Keratinocyte (primary cell): ENCODE measurements at places on chromosomes 13 and 19.

- DNase-seq = no peak
Observed at GRCh38 chr19:5700455-5701092, 10.5 kb downstream of the RPL36 start.

- DNase-seq = no peak
Observed at GRCh38 chr19:7999376-7999775, 6.1 kb downstream of the ELAVL1 start.

- DNase-seq = no peak
Observed at GRCh38 chr13:112634102-112634501, 46.1 kb upstream of the TUBGCP3 start.

GRCh38 chr19:44903602-44904425 is 1.8 kb upstream of the APOE start:
- no peak for DNase-seq

GRCh38 chr13:85618521-85618920 is 180.7 kb downstream of the SLITRK6 start:
- no peak for DNase-seq

DNA sequence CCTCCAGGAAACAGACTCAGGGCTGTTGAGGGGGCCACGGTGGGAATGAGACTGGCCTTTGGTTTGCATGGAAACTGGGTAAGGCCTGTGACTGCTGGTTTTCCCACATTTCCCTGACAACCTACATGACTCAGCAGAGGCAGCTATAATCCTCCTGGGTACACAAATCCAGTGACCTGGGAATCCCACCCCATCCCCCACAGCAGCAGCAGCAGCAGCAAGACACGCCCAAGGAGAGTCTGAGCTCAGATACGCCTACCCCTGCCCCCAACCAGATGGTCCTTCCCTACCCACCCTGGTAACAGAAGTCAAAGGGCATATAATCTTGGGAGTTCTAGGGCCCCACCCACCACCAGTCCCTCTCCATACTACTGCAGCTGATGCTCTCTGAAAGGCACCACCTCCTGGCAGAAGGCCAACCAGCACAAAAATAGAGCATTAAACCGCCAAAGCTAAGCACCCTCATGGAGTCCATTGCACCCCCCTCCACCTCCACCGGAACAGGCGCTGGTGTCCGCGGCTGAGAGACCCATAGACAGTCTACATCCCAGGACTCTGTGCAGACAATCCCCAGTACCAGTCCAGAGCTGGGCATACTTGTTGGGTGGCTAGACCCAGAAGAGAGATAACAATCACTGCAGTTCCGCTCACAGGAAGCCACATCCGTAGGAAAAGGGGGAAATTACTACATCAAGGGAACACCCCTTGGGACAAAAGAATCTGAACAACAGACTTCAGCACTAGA is 237.2 kb upstream of the SPRY2 start:
- DNase-seq = no peak

- DNase-seq = no peak
Observed at GRCh38 chr13:94417294-94417693, 62.2 kb downstream of the DCT start.

GRCh38 chr13:91242652-91243051 is 104.8 kb upstream of the MIR17HG start:
- DNase-seq = no peak

DNA sequence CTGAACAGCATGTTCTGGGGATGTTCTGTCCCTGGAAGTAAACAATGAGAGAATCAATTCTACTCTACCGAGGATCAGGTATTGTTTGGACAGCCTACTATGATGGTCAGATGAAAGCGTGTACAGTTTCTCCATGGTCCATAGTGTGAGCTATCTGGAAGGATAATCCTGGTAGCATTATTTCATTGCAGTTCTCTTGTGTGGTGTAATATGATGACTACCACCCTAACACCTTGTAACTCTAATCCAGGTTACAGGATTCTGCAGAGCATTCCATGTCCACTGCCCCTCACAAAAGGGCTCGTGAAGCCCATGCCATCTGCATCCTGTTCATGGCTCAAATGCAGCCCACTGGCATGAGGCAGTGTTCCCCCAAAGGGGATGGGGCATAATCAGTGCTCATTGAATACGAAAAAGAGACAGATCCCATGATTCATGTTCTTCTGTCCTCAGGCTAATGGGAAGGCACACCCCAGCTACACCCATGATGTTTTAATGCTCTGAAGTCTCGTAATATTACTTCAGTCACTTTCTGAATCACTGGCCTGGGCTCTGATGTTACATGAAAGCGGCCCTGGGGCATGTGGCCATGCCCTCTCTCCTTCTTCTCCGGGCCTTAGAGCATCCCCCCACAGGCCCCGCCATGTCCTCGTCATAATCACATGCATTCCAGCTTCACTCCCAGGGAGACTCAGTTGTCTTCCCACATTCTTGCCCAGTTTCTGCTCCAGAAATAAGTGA is 68.4 kb downstream of the HSPH1 start:
- peak; percentile 66 for DNase-seq

DNA sequence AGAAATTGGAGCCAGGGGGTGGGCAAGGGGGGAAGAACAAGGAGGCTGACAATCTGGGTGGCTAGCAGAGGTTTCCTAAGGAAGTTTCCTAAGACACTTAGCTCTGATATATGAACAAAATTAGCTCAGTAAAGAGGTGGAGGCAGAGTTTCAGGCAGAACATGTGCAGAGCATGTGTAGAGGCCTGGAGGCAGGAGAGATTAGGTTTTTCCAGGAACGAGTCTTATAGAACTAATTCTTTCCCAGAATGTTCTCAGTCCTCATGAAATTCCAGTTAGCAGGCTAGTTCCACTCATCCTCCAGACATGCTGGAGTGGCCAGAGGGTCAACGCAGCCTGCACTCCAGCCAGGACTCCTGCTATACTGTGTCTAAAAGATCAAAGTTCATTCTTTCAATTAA is 184.7 kb downstream of the LACC1 start:
- no peak for DNase-seq

DNA sequence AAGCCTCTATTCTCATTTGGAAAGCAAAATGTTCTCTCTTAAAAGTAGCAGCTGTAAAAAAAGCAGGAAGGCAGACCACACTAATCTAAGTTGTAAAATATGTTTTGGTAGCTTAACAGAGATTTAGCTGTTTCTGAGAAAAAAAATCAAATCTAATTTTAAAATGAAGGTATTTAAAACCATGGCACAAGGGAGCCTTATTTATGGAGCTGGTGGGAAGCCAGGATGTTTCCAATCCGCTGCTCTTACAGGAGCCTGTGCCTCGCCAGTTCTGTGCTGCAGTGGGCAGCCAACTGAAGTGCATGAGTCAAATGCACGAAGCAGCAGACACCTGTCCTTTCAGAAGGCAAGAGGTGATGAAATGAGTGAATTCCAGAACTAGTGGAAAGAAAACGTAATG is 28.2 kb downstream of the GPC6 start:
- DNase-seq = no peak

GRCh38 chr13:48078251-48078656 is 16.6 kb downstream of the MED4 start:
- no peak for DNase-seq

- no peak for DNase-seq
Observed at GRCh38 chr19:58020129-58020528, 13.7 kb upstream of the ZSCAN1 start.

DNA sequence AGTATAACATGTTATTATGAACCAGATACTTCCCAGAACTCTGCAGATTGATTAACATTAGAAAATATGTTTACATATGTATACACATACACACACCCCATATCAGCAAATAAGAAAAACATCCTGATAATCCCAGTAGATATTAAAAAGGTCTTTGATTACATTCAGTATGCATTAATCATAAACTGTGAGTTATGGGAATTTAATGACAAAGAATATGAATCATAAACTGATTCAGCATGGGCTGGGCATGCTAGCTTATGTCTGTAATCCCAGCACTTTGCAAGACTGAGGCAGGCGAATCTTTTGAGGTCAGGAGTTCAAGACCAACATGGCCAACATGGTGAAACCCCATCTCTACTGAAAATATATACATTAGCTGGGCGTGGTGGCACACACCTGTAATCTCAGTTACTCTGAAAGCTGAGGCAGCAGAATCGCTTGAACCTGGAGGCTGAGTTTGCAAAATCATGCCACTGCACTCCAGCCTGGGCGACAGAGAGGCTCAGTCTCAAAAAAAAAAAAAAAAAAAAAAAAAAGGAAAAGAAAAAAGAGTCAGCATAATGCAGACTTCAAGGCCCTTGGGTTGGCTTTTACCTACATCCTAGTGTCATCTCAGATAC is 581.9 kb upstream of the PRR20A start:
- DNase-seq = no peak

DNA sequence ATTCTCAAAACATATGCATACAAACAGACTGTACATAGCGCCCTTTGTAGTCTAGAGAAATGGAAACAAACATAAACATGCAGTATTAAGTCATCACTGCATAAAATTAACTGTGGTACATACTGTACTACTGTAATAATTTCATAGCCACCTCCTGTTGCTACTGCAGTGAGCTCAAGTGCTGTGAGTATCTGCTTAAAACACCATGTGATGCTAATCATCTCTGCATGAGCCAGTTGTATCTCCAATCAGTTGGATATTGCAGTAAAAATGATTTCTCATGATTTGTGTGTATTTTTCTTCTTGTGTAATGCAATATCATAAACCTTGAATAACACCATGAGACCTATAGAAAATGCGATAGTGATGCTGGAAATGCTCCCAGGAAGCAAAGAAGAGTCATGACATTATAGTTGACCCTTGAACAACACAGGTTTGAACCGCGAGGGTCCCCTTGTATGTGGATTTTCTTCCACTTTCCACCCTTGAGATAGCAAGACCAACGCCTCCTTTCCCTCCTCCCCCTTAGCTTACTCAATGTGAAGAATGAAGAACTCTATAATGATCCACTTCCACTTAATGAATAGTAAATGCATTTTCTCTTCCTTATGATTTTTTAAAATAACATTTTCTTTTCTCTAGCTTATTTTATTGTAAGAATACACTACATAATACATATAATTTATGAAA is 4.1 kb downstream of the TNFSF13B start:
- no peak for DNase-seq

DNA sequence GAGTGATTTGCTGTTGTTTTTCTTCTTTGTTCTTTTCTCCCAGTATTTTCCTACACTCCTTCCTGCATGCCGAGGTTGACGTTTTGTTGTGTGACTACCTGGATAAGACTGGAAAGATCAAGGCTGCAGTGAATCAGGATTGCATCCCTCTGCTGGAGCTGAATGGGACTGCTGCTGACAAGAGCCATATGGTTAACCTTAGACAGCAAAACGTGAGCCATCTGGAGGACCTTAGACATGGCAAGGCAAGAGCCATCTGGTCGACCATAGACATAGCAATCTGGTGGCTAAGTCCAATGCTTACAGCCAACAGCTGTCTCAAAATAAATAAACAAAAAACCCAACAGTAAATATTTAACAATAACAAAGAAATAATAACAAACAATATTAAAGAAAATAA is 42.6 kb upstream of the ZNF91 start:
- no peak for DNase-seq

DNA sequence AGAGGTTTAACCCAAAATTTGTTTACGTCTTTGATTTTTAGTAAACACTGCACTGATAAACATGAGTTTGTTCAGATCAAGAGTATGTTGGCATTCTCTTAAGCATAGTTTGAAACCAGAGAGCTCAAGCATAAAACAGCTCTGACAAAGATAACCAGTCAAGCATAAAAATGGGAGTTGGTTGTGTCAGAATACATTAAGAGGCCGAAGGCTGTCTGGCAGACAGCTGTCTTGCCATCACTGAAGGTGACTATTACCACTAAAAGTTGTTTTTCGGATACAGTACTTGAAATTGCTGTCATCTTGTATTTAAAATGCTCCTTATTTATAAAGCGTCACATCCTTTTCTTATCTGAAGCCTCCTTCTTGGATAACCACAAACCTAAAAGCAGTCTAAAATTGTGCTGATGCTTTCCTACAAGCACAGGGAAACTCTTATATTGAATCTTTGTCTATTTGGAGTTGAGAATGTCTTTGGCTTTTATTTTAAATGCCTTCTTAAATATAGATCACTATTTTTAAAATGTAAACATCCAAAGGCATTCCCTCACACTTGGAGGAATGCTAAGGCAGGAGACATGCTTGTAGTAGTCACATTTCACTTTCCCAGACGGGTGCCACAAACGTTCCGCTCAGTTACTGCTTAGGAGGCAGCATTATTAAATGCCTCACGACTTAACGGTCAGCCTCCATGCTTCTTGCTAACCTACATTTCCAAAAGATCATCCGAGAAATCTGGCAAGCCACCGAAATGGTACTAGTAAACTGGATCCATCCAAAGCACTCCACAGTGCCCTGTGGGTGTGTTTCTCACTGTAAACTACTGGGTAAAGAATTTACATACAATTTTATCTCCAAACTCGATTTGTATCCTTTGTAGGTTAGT is 1.5 kb downstream of the SMAD9 start:
- no peak for DNase-seq

- no peak for DNase-seq
Observed at GRCh38 chr13:74891610-74892009, 590.4 kb downstream of the TBC1D4 start.

DNA sequence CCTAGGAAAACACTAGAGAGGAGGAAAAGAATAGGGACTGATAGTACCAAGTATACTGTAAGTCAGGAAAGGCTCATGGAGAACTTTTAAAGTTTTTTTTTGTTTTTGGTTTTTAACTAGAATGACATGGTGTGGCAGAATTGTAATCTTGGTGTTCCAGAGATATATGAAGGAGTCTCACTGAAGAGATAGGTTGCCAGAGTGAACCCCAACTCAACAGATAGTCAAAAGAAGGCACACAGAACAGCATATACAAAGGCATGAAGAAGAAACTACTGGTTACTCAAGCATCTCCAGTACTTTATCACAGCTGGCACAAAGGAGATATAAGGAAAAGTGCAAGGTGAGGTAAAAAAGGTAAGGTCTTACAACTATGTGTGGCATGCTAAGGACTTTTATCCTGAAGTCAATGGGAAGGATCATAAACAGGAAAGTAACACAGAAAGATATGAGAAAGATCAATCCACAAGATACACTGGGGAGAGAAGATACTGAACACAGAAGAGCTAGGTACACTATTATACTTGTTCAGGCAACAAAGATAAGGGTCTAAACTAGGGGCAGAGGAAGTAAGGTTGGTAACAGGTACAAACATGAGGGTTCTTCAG is 6.0 kb downstream of the KPNA3 start:
- no peak for DNase-seq

- no peak for DNase-seq
Observed at GRCh38 chr19:44889830-44890365, 1.2 kb upstream of the TOMM40 start.

- DNase-seq = peak; percentile 45
Observed at GRCh38 chr13:49097374-49097773, 121.7 kb downstream of the FNDC3A start.

DNA sequence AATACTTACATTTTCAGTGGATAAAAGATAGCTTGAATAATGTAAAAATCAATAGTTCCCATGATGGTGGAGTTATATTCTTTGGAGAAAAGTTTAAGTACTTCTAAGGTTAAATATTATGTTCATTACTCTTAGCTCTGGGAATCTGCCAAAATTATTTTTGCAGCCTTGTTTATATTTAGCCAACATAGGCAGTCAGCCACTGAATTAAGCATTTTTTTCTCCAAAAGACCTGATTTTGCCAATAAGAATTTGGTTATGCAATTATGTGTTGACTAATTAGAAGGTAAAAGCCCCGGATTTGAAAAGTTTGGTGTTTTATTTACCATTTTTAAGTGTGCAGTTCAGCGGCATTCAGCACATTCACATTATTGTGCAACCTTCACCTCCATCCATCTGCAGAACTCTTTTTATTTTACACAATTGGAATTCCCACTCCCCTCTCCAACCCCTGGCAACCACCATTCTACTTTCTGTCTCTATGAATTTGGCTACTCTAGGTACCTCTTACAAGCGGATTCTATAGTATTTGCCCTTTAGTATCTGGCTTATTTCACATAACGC is 90.1 kb upstream of the C1QTNF9B start:
- DNase-seq = no peak

GRCh38 chr13:42926555-42926954 is 65.5 kb downstream of the EPSTI1 start:
- DNase-seq = no peak
